ENCODE measurements at places on chromosomes 11 and 22.
A peak's percentile ranks its signal among the peaks of the same experiment; 100 is the strongest.

DNA sequence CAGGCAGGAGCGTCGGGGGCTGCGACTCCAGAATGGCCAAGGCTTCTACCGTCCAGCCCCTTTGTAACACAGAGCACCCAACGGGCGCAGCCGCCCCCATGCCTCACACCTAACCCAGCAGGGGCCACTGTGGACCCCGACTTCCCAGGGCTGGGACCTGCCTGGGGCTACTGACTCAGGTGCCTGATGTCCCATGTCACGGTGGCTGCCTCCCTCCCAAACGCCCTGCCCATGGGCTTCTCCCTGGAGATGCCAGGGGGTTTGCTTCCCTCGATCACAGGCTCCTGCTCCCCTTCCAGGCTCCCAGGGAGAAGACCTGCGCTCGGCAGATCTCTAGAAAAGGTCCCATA, 84.0 kb downstream of the MYEOV start:
- DNase-seq, result no peak

- no peak for DNase-seq
These were observed 3.9 kb upstream of the LMO2 start for GRCh38 chr11:33895752-33896137.

DNA sequence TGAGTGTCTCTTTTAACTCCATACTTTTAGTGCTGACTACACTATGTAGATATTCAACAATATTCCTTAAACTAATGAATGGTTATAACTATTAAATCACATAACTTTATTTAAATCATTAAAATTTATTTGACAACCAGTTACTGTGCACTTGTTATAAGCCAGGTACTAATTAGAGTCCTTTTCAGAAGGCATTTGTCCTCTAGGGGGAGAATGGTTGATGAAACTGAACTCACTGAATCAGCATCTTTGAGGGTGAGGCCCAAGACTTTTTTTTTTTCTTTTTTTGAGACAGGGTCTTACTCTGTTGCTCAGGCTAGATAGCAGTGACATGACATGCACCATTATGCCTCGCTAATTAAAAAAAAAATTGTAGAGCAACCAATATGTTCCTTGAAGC, 515.6 kb upstream of the CCDC90B start:
- no peak for DNase-seq

GRCh38 chr11:111944139-111944538, 7.0 kb downstream of the DIXDC1 start:
- DNase-seq, result peak; percentile 90

DNA sequence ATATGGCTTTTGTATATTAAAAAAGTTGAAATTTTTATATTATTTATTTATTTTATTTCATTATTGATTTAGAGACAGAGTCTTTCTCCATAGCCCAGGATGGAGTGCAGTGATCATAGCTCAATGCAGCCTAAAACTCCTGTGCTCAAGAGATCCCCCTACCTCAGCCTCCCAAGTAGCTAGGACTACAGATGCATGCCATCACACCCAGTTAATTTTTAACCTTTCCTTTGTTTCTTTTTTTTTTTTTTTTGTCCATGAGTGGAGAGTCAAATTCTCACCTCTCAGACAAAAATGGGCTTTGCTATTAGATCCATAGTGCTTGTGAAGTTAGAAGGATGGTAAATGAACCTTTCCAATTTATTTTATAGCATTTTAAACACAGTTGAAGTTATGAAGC, 182.5 kb downstream of the SOX6 start:
- DNase-seq, result no peak

DNA sequence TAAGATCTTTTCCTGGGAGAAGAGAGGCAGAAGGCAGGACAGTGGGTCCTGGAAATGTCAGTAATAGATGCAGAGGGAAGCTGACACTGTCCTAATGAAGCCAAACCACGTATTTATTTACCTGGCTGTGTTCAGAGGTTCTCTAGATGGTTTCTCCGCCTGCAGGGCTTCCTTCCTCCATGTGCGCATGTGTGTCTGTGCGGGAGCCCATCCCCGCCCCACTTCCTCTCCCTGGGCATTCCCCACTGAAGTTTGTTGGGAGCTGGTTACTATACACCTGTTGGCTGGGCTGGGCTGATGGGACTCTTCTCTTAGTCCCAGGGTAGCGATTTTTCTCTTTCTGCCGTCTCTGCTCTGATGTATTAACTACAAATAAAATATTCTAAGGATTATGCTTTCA, 204.9 kb upstream of the TBCEL start:
- DNase-seq, result no peak

GRCh38 chr11:69708736-69709401, 5.0 kb upstream of the FGF19 start:
- no peak for DNase-seq

- no peak for DNase-seq
These were observed 22.3 kb downstream of the VPS37C start for GRCh38 chr11:61138935-61139334.
